ENCODE measurements at places on chromosomes 12 and 14.

DNA sequence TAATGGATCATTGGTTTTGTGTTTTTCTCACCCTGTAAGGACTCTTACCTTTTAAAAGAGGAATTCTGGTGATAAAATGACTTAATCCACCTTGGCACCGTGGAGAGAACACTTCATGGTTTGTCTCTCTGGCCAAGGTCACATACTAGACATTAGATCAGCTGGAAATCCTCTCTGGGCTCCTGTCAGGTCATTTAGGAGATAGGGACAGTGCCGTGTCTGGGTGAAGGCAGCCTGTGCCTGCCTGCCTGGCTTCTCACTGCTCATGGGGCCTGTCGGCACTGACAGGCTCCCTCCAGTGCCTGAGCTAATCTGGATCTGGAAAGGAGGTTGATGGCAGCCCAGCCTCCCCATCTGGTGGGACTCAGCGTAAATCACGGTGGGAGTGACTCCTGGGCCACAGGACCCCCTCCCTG lies 5.7 kb downstream of the CRADD start:
- DNase-seq = no peak

DNA sequence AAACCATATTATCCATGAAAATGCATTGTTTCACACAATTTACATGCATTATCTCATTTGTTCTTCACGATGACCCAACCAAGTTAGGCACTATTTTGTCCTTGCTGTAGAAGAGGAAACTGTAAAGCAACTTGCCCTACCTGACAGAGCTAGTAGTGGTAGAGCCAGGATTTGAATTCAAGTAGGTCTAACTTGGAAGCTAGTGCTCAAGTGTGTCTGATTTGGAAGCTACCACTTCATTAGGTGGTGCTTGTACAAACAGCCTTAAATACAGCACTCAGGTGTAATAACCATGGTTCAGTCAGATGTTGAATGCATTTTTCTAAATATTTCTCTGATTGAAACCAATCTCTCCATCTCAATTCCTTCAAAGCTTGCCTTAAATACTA lies 123.6 kb downstream of the PAWR start:
- no peak for DNase-seq

- DNase-seq = no peak
Observed at GRCh38 chr14:24394275-24394674, 4.5 kb upstream of the NYNRIN start.

- no peak for DNase-seq
Observed at GRCh38 chr12:87290505-87290904, 738.7 kb downstream of the C12orf50 start.

DNA sequence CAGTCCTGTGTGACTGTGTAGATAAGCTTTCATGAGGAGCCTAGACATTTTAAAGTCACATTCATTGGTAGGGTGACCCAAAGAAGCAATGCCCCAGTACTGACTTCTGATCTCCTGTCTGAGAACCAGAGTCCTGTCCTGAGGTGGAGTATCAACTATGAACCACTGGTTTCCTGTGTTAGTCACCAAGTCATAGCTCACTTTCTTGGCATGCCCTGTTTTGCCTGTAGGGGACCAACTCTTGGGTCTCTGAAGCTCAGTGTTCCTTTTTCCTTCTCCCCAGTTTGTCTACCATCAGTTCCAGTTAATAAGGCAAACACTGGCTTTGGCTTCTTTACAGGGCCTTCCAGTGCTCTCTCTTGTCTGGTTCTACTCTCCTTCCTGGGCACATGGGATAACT lies 97.4 kb downstream of the C12orf75 start:
- DNase-seq = no peak

- DNase-seq = no peak
Observed at GRCh38 chr12:15446807-15447206, 124.5 kb downstream of the PTPRO start.

- no peak for DNase-seq
Observed at GRCh38 chr14:95490138-95490509, 26.3 kb downstream of the SYNE3 start.

DNA sequence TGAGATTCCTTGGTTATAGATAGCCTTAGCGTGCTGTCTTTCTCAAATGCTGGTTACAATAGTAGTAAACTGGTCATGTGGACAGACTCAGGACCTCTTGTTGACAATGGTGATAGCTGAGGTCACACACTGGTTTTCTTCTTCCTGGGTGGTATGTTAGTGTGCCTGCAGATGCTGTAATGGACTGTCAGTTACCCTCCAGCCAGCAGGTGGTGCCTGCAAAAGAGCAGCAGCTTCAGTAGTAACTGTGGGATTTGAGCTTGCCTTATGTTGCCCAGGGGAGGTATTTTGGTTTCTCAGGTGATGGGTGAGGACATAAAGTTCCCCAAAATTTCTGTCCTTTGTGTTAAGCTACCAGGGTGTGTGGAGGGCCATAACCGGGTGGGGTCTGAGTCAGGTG lies 33.7 kb upstream of the SCAF11 start:
- DNase-seq = no peak

GRCh38 chr14:75493592-75494087 lies 28.6 kb upstream of the BATF start:
- no peak for DNase-seq

DNA sequence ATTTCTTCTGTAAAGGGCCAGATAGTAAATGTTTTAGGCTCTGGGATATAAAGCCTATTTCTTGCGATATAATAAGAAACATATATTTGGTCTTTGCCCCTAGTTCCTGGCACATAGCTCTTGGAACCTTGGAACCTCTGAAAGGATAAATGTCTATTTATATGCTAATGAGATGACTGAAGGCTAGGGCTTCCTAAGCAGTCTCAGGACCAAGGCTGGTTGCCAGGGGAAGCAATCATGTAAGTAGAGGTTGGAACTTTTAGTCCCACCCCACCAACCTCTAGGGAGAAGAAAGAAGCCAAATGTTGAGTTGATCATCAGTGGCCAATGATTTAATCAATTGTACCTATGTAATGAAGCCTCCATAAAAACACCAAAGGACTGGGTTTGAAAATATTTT lies 26.6 kb upstream of the NFYB start:
- DNase-seq = no peak

GRCh38 chr12:84502907-84503787 lies 409.5 kb downstream of the SLC6A15 start:
- DNase-seq = peak; percentile 34

DNA sequence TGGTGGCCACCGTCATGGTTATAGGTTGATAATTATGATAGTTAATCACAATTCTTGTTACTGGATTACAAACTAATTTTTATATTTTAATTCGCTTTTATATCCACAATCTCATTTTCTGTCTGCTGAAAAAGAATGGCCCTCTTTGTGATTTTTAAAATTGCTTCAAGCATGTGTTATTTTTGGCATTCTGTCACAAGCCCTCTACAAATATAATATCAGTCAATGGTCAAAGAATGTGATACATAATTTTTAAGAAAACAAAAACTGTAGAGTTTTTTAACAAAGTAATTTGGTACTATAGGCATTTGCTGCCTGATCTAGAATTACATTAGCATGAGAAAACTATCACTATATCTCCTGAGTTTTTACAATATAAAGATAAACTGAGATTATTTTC lies 352.0 kb upstream of the TMTC1 start:
- no peak for DNase-seq

DNA sequence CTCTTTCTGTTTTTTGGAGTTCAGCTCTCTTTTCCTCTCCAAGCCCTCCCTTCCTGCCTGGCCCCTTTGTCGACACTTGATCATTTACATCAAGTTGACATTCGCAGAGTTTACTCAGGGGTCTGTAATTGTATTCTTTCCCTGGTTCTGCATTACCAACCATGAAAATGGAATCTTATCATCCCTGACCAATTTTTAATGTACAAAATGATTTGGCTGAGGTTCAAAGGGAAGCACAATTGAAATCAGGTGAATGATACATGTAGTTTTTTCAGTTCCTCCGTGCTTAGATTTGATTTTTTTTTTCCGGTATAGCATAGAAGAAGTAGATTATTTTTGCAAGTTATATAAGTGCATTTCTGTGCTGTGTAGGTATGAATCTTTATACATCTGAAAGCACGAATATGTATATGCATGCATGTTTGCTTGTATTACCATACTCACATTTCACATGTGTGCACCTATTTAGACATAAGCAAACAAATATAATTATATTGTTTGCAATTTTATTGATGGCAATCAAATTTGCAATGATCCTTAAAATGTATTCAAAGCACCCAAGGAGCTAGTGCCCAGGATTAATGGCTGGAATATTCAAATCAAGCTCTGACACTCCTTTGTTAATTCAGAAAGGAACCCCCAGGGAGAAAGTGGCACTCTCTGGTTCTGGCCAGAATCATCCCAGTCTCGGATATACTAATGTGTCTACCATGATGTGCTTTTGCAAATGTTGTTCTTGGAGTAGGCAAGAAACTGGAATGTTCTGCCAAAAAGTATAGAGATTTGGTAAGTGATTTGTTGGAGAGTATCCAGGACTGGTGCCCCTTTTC lies 189.3 kb downstream of the VRK1 start:
- DNase-seq = no peak

DNA sequence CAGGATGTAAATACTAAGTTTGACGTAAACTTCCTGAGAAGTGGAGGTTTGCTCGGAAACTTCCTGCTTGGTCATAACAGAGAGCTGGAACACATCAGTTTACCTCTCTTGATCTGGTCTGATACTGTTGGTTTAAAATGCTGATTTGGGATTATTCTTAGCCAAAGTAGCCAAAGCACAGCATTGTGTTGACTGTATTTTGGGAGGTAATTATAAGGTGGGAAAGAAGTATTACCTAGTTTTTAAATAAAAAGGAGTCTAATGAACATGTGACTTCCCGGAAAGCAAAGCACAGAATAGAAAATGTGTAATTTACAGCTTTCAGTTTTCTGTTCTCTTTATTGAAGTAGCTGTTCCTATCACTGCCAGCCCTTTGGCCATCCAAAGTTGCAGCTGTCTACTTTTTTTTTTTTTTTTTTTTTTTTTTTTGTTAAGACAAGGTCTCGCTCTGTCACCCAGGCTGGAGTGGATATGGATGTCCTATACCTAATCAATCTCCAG lies 52.2 kb upstream of the SRP54 start:
- DNase-seq = no peak

GRCh38 chr14:96204151-96205058 lies at the start of gene BDKRB2:
Gene BDKRB2 (plus strand): TSS chr14:96204839. CDS start chr14:96237108, 32,269 bp downstream.
- peak; percentile 71 for DNase-seq

DNA sequence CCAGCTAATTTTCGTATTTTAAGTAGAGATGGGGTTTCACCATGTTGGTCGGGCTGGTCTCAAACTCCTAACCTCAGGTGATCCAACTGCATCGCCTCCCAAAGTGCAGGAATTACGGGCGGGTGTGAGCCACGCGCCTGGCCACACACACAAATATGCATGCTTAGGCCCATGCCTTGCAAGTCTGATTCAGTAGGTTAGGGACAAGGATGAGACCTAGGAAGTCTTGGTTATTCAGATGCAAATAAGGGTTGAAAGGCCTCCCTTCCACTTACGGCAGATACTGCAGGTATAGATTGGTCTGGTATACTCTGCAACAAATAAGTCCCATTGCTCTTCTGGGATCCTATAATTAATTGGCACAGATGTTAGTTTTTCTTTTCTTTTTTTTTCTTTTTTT lies 32.9 kb downstream of the TXNRD1 start:
- DNase-seq = no peak

DNA sequence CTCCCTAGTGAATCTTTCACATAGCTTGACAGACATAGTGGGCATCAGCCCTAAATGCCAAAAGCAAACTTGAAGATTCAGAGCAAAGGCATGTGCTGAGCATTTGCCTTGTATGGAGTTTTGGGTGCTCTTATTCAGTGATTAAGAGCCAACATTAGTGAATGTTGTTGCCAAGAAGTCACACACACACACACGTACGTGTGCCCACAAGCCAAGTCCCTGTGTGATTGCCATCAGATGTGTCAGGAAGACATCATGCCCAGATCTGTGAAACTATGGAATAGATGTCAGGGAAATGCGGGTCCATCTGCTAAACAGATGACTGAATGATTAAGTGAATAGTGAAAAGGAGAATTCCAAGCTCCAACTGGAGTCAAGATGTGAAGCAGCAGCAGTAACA lies 149.0 kb downstream of the AKAP6 start:
- DNase-seq = no peak

All from NCI-H1694 (cell line).